ENCODE measurements at places on chromosomes 11 and 22.

DNA sequence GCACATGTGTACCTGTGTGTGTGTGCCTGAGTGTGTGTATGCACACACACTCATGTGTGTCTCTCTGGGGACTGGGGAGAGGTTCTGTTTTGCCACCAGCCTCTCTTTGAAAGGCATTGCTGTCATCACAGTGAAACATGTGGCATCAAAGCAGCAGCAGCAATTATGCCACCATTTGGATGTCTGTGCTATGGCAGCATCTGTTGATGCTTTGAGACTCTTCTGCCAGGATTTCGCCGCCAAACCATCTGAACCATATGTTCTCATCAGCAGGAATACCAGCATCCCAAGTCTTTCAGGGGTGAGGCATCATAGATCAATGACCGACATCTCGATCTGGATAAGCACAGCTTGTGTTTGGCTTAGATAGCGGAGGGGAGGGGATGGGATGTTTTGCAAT lies 168.6 kb downstream of the FAT3 start:
- DNase-seq = no peak

GRCh38 chr22:30235687-30236170 lies 10.8 kb downstream of the LIF start:
- DNase-seq = no peak

- no peak for DNase-seq
Observed at GRCh38 chr22:17264321-17265052, 45.3 kb upstream of the ADA2 start.

GRCh38 chr11:64768300-64768694 lies 8.5 kb upstream of the PYGM start:
- DNase-seq = no peak

- no peak for DNase-seq
Observed at GRCh38 chr22:28791841-28792490, 8.4 kb downstream of the XBP1 start.

Measured in stimulated activated naive CD8-positive, alpha-beta T cell treated with anti-CD3 and anti-CD28 coated beads, Interleukin-15, amount 100 ng/mL, for 72 hours (primary cell).